ENCODE measurements at places on chromosomes 2 and 18.

DNA sequence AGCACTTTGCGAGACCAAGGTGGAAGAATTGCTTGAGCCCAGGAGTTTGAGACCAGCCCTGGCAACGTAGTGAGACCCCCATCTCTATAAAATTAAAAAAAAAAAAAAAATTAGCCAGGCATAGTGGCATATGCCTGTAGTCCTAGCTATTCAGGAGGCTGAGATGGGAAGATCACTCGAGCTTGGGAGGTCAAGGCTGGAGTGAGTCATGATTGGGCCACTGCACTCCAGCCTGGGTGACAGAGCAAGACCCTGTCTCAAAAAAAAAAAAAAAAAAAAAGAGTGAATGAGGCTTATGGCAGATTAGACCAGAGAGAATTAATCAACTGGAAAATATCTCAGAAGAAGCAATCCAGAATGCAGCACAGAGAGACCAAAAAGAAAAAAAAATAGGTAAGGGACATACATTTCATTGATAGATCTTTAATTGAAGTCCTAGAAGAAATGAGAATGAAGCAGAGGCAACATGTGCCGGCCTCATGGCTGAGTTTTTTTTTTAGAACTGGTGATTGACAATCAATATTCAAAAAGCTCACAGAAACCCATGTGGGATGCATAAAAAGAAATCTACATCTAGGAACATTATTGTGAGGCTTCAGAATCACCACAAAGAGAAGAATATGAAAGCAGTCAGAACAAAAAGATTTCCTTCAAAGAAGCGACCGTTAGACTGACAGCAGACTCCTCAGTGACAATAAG, 32.2 kb upstream of the ELAC1 start:
- DNase-seq = no peak

- no peak for DNase-seq
Measured at GRCh38 chr2:160109243-160109642, 46.8 kb upstream of the PLA2R1 start.

- no peak for DNase-seq
Measured at GRCh38 chr2:235204948-235205347, 253.1 kb downstream of the SH3BP4 start.

DNA sequence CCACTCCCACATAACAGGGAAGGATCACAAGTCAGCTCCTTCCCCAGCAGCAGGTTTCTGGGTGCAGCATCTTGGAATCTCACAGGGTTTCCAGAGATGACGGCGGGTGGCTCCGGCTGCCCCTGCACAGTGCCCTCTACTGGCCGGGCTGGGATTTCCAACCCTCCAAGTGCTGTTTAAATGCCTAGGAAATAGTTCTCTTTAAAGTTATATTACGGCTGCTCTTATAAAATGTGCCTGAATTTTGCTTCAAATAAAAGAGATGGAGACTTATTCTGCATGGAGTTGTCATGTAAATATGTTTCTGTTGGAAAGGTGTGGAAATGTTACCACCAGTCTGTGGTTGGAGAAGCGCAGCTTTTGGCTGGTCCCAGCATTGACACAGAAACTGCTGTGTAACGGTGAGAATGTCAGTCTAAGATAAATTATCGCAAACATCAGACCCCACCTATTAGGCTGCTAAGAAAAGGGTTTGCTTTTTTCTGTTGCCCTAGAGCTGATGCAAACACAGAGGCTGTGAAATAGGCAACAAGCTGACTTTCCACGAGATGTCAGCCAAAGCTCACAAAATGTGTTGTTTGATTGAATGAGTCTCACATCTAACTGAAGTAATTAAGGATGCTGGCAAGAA, 3.3 kb upstream of the HJURP start:
- peak; percentile 27 for DNase-seq

DNA sequence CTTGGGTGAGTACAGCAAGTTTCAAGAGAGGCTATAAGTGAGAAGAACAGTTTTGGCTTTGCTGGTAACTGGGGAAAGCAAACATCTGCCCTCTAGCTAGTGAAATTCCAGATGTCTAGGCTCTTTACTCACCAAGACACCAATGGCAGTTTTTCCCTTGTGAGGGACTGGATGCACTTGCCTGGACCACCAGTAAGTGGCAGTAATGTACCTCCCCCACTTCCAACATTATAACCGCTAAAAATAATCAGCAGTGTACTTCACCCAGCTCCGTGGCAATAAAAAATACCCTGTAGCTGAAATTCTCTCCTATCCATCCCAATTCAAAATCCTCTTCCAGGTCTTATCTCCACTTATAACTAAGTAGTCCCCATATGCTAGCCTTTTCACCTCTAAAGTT, 383.9 kb downstream of the ARHGAP15 start:
- DNase-seq = no peak

- DNase-seq = no peak
Measured at GRCh38 chr2:241072151-241072550, 29.9 kb downstream of the MTERF4 start.

GRCh38 chr18:58118536-58118935, 74.5 kb downstream of the NEDD4L start:
- no peak for DNase-seq

GRCh38 chr18:59951591-59951990, 51.8 kb downstream of the PMAIP1 start:
- no peak for DNase-seq

GRCh38 chr2:106566050-106566449, 78.9 kb downstream of the CD8B2 start:
- no peak for DNase-seq

Measured in T-helper 2 cell (primary cell).